ENCODE measurements at places on chromosomes 12 and 14.

DNA sequence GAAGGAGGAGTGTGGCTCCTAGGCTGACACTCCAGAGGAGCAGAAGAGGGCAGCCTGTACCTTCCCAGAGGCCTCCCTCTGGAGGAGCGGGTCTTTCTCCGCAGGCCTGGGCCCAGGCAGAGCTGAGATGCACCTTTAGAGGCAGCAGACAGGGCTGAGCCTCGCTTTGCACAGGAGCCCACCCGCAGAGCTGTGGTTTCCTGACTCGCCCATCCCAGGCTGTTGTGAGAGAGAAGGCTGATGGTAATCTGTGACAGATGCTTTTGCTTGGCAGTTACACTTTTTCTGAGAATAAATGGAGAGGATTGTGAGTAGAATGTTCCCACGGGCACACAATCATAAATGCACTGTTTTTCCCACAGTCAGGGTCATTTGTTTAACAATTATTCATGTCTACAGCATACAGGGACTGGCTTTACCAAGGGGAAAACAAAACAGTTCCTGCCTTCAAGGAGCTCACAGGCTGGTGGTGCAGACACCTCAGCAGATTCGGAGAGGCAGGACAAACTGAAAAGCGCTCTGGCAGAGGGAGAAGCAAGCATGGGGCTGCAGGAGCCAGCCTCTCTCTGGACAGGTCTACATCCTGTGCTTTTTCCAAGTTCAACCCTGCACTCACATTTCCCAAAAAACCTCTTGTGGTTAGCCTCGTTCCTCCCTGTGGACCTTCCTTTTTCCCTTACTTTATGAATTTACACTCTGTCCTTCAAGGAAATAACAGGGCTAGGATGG, 13.9 kb downstream of the EVL start:
- no peak for DNase-seq

- DNase-seq: no peak
These were observed 525.3 kb upstream of the TBX3 start for GRCh38 chr12:115209230-115209629.

- DNase-seq: no peak
These were observed 135.9 kb downstream of the SLC15A4 start for GRCh38 chr12:128687851-128688250.

- no peak for DNase-seq
These were observed 296.3 kb upstream of the PRKD1 start for GRCh38 chr14:30223966-30224365.

DNA sequence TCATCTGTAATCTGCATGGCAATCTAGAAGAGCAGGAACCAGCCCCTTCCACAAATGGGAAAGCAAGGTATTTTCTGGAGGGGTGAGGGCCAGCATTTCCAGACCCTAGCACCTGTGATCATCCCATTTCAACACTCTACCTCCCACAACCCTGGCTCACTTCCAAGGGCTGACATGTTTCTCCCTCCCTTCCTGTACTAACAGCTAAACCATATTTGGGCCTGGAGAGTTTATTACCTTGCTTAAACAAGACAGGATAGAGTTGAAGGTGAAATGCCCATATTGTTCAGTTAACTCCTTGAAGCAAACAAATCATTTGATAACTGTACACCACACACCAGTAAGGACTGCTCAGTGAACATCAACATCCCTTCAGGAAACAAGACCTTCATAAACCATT, 158.4 kb downstream of the PPM1H start:
- DNase-seq: no peak

DNA sequence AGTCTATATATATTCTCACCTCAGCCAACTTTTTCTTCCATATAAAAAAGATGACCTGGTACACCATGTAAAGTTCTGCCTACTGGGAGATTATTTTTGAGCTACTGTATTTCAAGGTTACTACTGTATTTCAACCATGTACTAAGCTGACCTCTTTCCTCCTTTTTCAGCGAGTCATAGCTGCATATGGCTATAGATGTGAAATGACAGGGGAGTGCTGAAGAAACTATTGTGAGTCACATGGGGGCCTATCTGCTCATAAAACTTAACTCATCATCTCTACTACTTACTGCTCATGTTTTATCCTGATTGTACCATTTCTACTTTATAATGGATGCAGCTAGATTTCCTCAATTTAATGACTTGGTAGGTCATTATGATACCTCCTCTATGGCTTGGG, 571.4 kb upstream of the ATP2B1 start:
- DNase-seq: no peak

DNA sequence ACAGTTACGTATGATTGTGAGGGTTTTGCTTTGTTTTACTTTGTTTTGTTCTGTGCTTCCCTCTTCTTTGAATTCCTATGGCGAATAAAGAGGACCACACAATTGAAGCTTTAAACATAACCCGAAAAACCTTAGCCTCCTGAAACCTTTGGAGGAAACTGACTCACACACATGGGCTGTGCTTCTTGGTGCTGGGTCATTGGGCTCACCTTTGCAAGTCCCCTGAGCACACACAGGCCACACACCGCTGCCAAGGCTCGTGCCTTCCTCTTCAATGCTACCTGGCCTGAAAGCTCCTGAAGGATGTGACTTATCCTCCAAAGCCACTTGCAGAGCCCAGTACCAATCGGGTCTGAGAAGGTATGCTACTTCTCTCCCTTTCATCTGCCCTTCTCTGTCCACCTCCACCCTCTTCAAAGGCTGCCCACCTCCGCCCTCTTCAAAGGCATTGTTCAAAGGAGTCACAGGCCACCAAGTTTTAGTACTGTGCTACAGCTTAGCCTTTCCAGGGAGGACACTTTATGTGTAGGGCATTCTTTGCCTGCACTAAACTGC, 114.6 kb downstream of the FOXN3 start:
- DNase-seq: no peak

DNA sequence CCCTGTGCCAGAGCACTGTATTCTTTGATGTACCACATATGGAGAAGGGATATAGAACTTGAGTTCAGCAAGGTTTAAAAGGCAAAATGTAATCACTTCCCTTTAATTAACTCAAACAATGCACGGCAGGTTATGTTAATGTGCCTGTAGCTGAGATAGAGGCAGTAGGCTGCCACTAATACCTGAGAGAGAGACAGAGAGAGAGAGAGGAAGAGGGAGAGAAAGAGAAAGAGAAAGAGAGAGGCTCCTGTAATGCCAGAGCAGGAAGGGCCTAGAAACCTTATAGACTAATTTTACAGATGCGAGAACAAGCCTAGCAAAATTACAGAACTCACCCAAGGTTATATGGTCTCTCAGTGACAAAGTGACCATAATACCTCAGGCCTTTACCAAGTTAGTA, 679.8 kb downstream of the NRXN3 start:
- no peak for DNase-seq

GRCh38 chr12:122929812-122930211, 33.9 kb upstream of the VPS37B start:
- no peak for DNase-seq

DNA sequence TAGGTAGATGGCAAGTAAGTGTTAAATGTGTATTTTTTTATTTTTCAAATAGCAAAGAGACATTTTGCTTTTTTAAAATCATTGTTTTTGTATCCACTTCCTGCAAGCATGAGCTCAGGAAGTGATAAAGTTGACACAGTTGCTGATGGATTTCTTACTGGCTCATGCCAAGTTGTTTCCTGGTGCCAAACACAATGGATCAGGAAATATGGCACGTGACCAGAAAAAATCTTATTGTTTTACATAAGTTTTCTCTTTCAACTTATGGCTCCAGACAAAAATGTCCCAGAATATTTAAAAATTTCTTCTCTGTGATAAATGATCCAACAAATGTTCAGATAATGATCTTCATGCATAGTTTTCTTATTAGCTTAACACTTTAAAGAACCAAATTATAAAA, 1279.1 kb upstream of the FLRT2 start:
- no peak for DNase-seq

- DNase-seq: no peak
These were observed 71.5 kb upstream of the MDM1 start for GRCh38 chr12:68403711-68404110.

DNA sequence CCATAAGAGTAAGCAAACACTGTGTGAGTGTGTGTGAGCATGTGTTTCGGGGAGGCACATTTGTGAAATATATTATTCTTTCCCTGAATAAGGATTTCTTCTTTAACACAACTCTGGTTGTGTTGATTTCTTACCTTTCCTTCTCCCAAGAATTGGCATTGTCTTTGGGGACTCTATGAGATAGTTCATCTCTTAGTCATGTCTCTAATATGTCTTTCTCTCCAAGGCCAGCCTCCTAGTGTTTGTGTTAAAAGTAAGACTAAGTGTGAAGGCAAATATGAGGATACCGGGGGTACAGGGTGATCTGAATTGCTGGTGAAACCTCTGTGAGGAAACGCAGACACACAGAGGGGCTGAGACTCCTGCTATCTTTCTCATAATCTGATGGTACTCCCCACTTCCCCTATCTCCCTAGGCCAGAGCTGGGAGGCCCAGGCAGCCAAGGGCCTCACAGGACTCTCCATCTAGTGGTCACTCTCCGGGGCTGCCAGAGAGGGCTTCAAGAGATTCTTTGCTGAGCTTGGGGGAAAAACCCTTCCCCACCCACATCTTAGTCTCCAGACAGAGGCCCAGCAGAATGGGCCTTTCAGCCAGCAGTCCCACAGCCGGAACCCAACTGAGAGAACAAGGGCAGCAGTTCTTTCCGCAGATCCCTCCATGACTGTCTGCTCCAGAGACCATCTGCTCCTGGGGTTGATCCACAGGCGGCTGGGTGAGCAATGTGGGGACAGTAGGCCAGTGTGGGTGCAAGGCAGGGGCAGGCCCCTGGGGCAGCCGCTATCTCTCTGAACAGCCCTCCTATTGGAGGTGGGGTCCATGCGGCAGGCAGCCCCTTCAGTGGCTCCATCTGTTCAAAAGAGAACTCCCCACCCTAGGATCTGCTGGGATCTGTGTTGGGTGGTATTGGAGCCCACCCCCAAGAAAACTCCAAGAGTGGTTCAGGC, 5.8 kb upstream of the HOXC12 start:
- DNase-seq: no peak

DNA sequence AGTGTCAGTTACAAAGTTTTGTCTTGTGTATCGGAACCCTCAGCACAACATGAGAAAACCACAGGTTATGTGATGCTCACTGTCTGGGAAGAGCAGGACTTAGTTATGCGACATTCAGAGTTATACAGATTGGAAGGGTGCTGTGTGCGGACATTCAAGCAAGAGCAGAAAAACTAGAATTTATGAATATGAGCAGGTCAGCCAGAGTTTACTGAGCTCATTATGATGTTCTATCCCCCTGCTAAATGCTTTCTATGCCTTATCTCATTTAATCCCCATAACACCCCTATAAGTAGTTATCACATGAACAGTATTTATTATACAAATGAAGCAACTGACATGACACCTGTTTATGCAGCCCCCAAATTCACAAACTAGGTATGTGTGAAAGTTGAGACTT, 1083.2 kb downstream of the FLRT2 start:
- no peak for DNase-seq

- no peak for DNase-seq
These were observed 20.5 kb downstream of the TTC7B start for GRCh38 chr14:90795744-90796143.

GRCh38 chr12:86948851-86949250, 692.7 kb upstream of the MGAT4C start:
- no peak for DNase-seq

GRCh38 chr12:30822385-30823155, 67.8 kb upstream of the CAPRIN2 start:
- no peak for DNase-seq

DNA sequence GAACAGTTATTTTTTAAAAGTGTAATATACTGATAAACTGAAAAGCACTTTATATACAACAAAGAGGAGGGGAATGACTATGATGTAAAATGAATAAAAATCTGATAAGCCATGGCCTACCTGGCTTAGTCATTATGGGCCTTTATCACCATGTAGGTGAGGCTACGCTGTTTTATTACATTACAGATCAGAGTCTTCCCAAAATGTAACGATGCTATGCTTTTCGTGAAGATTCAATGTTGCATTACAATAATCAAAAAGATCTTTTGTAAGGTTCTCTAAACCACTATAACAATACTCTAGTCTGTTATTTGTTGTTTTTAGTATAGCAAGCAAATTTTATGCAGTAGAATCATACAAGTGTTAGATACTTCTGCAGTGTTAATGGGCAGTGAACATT, 34.2 kb downstream of the ARID4A start:
- peak; percentile 10 for DNase-seq

- DNase-seq: no peak
These were observed 3.3 kb downstream of the CD63 start for GRCh38 chr12:55725556-55725955.
